Stimulated activated CD8-positive, alpha-beta memory T cell treated with anti-CD3 and anti-CD28 coated beads, Interleukin-4, amount 100 ng/mL, for 1 hour (primary cell): ENCODE measurements at places on chromosomes 2 and 18.

- DNase-seq, result no peak
These were observed 122.3 kb downstream of the ATL2 start for GRCh38 chr2:38254796-38255195.

DNA sequence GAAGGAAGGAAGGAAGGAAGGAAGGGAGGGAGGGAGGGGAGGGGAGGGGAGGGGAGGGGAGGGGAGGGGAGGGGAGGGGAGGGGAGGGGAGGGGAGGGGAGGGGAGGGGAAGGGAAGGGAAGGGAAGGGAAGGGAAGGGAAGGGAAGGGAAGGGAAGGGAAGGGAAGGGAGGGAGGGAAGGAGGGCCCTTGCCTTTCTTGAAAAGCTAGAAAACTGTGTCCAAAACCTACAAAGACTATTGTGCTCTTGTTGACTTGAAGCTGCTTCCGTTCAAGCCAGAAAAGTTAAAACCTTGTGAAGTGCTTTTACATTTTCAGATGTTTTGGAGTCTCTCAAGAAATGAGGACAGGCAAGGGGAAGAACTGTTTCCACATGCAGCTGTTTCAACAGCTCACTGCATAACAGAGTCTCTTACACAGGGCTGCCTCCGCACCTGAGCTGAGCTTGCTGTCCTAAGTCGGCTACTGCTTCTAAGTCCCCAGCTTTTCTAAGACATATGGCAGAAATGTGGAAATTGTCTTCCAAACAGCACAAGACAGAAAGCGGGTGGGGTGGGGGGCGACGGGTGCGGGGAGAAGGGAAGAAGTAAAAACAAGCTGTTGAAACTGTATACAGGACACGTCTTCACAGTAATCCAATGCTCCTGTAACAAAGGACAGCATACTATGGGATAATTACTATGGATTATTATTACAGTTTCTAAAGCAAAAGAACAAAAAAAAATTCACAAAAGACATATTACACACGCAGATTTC, 46.1 kb downstream of the BCL11A start:
- no peak for DNase-seq

DNA sequence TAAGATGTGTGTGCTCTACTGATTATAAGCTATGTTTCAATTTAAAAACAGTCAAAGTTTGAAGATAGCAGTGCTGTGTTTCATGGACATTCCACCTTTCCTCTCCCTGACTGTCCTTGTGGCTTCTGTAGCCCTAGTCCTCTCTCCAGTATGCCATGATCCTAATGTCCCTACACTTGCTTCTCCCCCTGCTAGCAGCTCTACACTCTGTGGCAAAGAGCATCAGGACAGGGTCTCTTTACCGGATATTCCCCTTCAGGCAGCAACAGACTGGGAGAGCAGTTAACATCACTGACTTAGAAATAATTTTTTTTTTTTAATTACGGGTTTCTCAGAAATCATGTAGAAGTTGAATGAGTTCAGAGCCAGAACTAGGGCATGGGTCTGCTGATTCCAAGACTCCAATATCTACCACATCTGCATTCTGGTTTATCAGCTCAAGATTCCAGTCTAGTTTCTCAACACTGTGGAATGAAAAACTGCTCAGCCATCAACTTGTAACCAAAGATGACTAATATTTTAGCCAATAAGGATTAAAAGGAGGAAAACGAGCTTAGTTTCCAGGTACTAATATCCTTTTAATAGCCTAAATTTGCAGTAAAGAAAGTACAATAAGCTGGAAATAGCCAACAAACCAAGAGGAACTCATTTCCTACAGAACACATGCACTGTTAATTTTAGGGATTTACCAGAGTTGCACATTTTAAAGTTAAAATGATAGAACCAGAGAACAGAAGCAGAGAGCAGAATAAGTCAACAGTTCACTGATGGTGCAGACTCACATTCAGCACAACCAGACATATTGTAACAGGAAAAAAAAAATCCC, 45.2 kb downstream of the TMEM131 start:
- DNase-seq, result no peak

DNA sequence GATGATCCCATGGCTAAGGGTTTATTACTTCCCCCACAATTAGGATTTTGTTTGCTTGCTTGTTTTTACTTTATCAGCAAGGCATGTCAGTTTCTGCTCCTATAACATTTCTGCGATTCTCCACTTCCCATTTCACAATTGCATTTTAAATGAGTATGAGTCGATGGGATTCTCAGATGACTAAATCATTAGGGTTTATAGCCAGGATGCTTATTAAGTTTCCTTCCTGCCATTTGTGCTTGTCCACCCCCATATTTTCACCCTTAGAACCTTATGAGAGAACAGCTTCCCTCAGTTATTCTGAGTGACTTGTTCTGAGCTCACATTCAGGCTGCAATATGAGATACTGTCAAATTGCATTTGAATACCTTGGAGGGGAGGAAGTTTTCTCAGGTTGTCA, 37.9 kb upstream of the C1GALT1C1L start:
- no peak for DNase-seq

- no peak for DNase-seq
These were observed 767.9 kb upstream of the ID2 start for GRCh38 chr2:7913974-7914373.

DNA sequence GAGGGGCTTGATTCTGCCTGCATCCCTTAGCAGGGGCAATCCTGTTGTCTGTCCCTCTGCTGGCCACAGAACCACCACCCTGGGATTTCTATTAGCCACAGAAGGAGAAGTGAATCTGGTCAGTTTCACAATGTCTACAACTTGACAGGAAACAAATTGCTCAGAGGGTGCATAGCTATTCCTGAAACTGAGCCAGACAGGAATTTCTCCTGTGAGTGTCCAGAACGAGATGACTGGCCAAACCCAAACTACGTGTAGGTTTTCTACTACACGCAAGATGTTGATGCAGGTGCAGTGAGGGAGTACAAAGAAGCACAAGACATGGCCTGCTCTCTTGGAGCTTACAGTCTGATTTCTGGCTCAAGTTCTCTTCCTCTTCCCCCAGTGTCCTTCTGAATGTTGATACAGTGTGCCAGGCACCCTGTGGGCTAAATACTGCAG, 201.9 kb downstream of the CLIP4 start:
- no peak for DNase-seq

GRCh38 chr2:162085090-162085891, 11.3 kb upstream of the DPP4 start:
- no peak for DNase-seq

DNA sequence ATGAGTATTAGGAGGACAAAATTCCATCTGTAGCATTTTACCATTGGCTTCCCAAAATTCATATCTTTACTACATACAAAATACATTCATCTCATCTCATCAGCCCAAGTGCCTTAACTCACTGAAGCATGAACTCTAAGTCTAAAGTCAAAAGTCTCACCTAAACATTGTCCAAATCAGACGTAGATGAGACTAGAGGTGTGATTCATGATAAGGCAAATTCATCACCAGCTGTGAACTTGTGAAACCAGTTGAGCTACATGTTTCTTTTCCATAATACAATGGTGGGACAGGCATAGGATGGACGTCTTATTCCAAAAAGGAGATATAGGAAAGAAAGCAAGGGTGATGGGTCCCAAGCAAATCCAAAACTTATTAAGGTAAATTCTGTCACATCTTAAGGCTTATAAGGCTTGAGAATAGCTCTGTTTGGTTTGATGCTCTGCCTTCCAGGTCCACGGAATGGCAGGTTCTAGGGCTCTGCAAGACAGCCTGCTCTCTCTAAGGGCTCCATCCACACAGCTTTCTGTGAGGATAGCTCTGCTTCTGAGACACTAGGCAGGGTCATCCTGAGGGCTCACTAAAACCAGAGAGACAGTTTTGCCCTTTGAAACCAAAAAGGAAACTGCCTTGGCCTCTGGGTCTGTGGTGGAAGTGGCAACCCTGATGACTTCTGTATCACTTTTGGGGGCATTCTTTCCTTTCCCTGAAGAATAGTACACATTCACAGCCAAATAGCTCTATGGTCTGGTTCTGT, 9.6 kb downstream of the IFIH1 start:
- DNase-seq, result no peak

- DNase-seq, result no peak
These were observed 59.7 kb downstream of the EXOC6B start for GRCh38 chr2:72765997-72766609.

DNA sequence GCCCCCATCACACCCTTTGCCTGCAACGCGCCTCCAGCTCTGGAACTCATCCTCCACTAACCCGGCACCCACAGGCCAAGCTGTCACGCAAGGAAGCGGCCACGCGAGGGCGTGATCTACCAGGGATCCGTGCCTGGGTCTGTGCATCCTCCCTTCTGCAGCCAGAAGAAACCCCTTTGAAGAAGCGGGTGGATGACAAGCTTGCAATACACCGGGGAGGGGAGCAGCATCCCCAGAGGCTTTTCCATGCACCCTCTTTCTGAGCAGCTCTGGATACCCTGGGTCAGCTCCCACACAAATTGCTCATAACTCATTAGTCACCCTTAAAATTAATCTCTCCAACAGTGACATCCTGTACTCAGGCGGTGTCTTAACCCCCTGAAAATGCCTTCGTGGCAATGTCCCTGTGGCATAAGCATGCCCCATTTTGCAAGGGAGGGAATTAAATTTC, 47.6 kb downstream of the PDCL3 start:
- peak; percentile 49 for DNase-seq
